ENCODE measurements at places on chromosomes 1 and 21. TPM values are rescaled to one million over a fixed set of nuclear protein-coding genes. Genes with fewer than 3 reads are reported as not detected.
A peak's percentile ranks its signal among the peaks of the same experiment; 100 is the strongest.

GRCh38 chr1:226978432-226979114 lies 38.5 kb downstream of the COQ8A start:
- DNase-seq, result no peak

GRCh38 chr1:117964290-117965038 lies 34.9 kb downstream of the WDR3 start:
- DNase-seq, result no peak

DNA sequence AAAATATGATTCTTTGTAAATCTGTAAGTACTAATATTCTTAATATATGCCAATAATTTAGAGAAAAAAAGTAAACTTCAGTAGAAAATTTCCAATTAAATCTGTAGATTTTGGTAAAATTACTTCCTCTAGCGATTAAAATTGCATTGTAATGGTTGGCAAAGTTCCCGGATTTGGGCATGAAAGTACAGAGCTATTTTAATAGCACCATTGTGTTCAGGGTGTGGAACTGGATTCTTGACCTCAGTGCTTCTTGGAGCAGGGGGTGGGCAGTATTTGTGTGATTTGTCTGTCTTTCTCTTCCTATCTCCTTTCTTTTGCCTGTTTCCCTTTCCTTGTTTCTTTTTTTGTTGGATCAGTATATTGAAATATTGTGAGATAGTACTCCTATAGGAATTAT lies 72.1 kb downstream of the DNM3 start:
- no peak for DNase-seq

DNA sequence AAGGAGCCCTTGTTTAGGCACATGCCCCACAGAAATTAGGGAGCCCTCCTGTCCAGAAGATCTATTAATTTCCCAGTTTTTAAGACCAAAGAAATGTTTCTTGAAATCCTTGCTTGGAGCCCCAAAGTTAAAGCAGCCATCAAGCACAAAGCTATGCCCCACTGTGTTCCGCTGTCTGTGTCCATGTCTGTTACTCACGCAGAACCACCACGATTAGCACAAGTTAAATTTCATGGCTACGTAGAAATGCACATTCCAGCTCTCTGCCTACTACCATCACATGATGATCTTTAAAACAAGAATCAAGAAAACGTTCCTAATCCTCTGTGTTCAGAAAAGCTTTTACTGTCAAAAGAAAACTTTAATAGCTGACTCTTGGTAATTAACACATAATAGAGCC lies 238.5 kb downstream of the RERE start:
- DNase-seq, result no peak

- DNase-seq, result no peak
Observed at GRCh38 chr1:210597555-210598134, 268.9 kb downstream of the HHAT start.

DNA sequence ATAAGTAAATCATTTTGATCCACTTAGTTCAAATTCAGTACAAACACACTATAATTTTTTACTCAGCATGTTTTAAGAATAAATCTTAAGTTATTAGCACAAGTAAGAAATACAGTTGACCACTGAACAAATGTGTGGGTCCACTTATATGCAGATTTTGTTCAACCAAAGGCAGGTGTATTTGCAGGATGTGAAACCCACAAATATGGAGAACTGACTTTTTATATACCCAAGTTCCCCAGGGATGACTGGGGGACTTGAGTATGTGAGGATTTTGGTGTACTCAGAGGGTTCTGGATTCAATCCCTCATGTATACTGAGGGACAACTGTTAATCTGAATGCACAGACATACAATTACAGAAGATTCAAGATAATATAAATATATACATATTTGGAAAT lies 25.7 kb upstream of the ERICH3 start:
- no peak for DNase-seq

- no peak for DNase-seq
Observed at GRCh38 chr1:234780531-234781162, 170.7 kb upstream of the IRF2BP2 start.

GRCh38 chr21:45339421-45340402 lies 52.0 kb upstream of the POFUT2 start:
- DNase-seq, result peak; percentile 37

DNA sequence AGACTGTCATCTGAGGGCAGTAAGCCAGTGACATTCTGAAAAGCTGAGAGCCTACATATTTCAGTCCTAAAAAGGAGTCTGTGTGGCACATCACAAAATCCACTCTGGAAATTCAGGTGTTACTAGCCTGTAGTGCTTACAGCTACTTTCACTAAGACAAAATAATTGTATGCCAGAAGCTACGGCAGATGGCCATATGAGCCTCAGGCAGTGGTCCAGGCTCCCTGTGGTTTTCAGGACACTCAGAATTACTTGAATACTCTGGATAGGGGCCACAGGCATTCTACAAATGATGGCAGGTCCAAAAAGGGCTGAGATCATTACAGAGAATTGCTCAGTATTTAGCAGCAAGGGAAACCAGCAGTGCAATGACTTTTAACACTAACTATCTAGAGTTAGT lies 527.1 kb downstream of the MRPL39 start:
- DNase-seq, result no peak

DNA sequence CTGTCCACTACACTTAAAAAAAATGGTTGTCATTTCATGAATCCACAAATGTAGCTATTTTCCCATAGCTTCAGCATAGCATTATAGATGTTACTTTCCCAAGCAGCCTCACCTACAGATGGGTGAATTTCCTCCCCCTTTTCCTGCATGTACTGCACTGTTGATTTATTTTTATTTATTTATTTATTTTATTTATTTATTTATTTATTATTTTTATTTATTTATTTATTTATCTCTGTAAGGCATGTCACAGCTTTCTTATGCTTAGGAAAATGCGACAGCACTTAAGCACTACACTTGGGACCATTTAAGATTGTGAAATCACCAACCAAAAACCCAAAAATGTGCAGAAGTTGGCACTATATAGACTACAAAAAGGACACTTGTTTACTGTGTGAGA lies 4.9 kb downstream of the CD1A start:
- DNase-seq, result no peak

- DNase-seq, result no peak
Observed at GRCh38 chr1:156012051-156012817, 8.5 kb downstream of the SSR2 start.

DNA sequence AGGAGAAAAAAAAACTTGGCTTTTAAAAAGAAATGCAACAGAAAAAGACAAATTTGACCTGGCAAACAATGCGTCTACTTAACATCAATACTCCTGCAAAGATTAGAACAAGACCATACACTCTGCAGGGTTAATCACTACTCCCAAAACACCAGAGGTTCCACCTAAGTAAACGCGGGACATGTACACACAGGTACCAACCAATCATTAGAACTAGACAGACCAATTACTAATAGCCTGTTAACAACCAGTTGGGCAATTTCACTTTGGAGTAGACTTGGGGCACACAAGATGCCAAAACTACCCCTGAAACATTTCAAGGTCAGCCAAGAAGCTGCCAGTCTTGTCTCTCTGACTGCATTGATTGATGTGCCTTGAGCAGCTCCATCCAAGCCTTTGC lies 125.8 kb downstream of the RRAGC start:
- no peak for DNase-seq

DNA sequence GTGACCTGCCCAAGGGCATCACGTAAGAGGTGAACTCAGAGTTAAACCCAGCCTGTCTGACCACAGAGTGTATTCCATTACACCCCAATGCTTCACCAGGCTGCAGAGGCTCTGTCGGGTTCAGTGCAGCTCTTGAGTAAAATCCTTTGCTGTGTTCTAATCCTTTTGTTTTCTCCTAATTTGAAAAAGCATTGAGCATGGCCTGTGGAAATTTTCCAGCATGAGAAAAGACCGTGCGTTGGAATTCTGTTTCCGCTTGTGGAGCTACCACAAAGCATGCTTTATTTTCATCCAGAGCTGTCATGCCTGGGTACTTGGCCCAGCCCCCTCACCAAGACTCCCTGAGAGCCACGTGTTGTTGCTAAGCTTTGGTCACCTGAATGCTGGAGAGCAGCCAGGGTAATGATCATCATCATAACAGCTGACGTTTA lies 317.6 kb downstream of the PRDM2 start:
- no peak for DNase-seq

GRCh38 chr1:48649880-48650279 lies 126.8 kb downstream of the BEND5 start:
- no peak for DNase-seq

DNA sequence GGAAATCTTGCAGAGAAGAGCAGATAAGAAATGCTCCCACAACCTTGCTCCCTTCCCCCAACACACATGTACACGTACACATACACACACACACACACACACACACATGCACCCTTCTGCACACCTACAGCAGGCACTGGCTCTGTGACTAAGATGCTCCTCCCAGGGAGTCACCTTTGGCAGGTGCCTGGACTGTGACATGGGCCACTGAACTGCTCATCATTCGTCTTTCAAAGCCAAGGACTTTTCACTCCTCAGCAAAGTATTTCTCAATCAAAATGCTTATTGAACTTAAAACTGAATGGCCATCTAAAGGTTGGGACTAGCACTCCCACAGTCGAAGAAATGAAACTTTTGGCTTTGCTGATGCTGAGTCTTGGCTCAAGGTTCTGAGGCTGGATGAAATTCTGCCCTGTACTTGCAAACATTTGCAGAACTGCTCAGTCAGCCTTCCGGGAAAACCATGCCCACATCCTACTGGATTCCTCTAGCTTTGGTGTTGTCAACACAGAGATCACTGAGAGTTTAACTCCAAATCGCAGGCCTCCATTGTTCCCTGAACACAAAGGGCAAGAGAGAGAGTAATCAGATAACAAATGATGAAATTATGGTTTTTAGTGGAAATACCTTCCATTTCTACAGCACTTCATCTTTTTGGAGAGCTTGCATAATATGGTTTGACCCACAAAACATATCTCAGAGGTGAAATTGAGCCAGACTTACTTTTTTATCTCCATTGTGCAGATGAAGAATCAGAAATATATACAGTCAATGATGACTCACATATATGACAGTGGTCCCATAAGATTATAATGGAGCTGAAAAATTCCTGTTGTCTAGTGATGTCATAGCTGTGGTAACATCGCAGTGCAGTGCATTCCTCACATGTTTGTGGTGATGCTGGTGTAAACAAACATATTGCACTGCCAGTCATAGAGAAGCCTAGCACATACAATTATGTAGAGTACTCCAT lies 72.4 kb upstream of the BCAR3 start:
- no peak for DNase-seq

- no peak for DNase-seq
Observed at GRCh38 chr1:150186789-150187559, 37.3 kb downstream of the PLEKHO1 start.

DNA sequence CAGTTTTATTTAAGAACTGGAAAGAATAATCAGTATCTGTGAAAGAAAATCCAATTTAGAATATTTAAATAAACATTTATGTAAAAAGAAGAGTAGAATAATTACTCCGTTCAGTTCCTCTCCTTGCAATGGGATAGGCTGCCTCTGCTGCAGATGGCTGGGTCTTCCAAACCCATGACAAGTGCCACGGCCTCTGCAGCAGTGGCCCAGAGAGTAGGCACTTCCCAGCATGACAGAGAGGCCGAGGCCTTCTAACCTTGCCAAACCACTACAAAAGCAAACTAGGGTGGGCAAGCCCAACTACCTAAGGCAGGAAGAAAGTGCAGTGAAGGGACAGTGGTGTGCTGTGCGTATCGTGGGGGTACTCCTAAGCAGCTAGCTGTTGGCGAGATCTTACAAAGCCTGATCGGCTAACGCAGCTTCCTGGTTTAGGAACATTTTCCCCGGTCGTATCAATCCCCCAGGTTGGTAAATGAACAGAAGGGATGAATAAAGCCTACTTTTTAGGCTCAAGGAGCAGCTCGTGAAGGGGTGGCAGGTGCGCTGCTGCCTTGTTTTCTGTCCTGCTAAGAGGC lies 14.5 kb downstream of the ICMT start:
- DNase-seq, result no peak

DNA sequence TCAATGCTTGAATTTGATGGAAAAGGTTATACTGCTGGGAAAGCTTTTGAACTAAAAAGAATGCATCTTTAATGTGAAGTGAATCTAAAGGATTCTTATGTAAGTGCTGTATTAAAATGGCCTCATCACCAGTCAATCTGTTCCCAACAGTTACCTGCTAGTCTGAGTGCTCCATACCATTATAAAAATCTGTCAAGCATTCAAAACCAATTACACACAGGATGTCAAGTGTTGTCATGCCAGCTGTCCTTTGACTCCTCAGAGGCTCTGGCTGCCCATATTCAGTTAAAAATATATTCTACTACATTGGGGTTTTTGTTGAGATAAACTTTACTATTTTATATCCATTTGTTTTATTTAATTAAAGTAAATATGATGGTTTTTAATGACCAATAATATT lies 1587.7 kb downstream of the AMY1C start:
- DNase-seq, result no peak

GRCh38 chr1:44801491-44802305 lies 1.5 kb downstream of the PLK3 start:
- peak; percentile 45 for DNase-seq

DNA sequence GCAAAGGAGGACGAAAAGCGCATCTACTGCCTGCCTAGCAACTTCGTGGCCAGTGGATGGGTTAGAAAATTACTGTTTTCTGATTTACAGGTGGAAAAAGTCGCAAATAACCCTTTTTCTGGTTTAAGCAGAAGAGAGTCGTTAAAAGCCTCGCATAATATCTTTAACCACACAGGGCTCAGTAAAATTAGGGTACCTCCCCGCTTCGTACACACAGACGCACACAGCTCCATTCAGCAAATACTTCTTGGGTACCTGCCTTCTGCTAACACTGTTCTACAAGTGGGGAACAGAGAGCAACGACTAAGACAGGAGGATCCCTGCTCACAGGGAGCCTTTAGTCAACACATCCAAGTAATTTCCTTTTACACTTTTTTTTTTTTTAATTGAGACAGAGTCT lies 704 bp downstream of the ALG6 start:
- no peak for DNase-seq

- DNase-seq, result no peak
Observed at GRCh38 chr1:167412072-167412471, 106.3 kb downstream of the CD247 start.

- DNase-seq, result no peak
Observed at GRCh38 chr1:58500043-58500442, 46.5 kb downstream of the OMA1 start.

GRCh38 chr21:29218749-29219148 lies 80.0 kb upstream of the BACH1 start:
- no peak for DNase-seq

The KLF17 gene
- total RNA-seq, result not detected

The H3-3A gene
- total RNA-seq, result 271 TPM

The OR2L8 gene
- total RNA-seq, result not detected

The TMPRSS2 gene
- not detected for total RNA-seq

The DPT gene
- 25.1 TPM for total RNA-seq

The RNU1-1 gene
- total RNA-seq, result 9,391 TPM

The FAM151A gene
- total RNA-seq, result 2.1 TPM

The MCOLN2 gene
- total RNA-seq, result 0.27 TPM

The PTAFR gene
- total RNA-seq, result 1.9 TPM

The RIPPLY3 gene
- total RNA-seq, result not detected

The ZNF697 gene
- 9.2 TPM for total RNA-seq

The NENF gene
- 106 TPM for total RNA-seq

The CDK11A gene
- 17.3 TPM for total RNA-seq

The NPR1 gene
- 10.0 TPM for total RNA-seq

The CNKSR1 gene
- 1.4 TPM for total RNA-seq
